ENCODE measurements at places on chromosomes 4 and X.
A peak's percentile ranks its signal among the peaks of the same experiment; 100 is the strongest.

DNA sequence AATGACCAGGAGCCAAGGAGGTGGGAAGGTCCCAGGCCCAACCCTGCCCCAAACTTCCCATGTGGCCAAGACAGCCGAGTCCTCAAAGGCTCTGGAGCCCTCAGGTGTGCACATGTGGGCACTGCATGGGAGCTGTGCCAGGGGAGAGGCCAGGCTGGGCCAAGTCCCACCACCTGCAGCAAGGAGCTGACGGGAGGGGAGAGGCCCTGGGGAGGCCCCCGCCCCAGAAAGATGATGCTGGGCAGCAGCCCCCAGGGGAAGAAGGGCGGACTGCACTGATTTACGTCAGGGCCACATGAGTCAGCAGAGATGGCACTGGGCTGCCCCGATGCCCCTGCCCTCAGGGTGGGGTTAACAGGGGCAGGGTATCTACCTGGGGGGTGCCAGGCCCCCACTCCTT is 1.4 kb downstream of the L1CAM start:
- no peak for DNase-seq

DNA sequence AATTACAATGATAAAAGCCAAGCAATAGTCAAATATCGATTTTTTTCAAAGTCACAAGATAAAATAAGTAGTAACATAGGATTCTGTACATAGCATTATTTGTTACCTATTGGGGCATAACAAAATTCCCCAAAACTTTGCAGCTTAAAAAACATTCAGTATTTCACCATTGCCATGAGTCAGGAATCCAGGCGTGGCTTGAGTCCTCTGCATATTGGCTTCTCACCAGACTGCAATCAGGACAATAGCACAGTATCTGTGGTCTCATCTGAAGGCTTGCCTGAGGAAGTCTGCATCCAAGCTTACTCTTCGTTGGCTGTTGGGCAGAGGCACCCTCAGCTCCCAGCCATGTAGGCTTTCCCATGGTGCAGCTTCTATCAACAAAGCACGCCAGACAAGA is 6.2 kb upstream of the CTBP1 start:
- no peak for DNase-seq

- DNase-seq: no peak
Observed at GRCh38 chr4:128249787-128250668, 37.6 kb downstream of the PGRMC2 start.

DNA sequence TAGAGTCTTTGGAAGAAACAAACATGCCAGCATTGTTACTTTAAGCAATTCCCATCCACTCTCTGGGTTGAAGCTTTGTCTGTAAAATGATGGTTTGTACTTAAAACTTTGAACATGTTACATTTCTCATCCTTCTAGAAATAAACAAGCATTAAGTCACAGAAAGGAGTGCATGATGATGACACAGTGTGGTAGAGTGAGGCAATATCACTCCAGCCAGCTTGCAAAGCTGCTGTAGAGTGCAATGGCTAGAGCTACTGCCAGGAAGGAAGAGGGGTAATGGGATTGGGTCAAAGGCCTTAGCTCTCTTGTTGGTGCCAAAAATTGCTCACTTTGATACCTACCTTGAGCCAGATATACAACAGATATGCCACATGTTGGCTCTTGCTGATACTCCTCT is 12.3 kb upstream of the ENOX2 start:
- DNase-seq: peak; percentile 56

GRCh38 chrX:113529426-113530013 is 688.9 kb upstream of the AMOT start:
- DNase-seq: no peak

DNA sequence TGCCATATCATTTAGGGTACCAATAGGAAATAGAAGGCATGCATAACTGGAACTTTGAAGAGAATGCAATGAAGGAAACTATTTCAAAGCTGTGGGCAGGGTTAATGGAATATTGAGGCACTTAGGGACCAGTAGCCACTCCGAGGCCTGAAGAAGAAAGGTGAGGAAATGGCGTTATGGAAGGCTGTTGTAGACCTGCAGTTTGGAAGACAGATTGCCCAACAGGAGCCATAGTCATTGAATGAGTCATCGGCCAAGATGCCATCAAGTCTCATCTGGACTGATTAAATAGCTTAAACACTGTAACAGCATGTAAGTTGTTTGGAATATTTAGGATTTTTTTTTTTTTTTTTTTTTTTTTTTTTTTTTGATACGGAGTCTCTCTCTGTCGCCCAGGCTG is 11.6 kb downstream of the CXCL13 start:
- DNase-seq: peak; percentile 39

- no peak for DNase-seq
Observed at GRCh38 chr4:21490682-21491081, 457.9 kb downstream of the KCNIP4 start.

DNA sequence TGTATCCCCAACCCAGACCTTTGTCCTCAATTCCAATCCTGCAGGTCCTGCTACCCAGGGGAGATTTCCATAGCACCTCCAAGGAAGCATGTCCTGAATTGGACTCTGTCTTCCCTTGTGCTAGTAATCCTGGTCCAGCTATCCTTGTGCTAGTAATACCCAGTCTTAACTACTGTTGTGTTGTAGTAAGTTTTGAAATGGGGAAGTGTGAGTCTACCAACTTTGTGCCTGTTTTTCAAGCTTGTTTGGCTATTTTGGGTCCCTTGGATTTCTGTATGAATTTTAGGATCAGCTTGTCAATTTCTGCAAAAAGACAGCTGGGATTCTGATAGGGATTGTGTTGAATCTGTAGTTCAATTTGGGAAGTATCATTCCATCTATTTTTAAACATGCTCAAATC is 51.4 kb downstream of the CD99L2 start:
- DNase-seq: no peak

DNA sequence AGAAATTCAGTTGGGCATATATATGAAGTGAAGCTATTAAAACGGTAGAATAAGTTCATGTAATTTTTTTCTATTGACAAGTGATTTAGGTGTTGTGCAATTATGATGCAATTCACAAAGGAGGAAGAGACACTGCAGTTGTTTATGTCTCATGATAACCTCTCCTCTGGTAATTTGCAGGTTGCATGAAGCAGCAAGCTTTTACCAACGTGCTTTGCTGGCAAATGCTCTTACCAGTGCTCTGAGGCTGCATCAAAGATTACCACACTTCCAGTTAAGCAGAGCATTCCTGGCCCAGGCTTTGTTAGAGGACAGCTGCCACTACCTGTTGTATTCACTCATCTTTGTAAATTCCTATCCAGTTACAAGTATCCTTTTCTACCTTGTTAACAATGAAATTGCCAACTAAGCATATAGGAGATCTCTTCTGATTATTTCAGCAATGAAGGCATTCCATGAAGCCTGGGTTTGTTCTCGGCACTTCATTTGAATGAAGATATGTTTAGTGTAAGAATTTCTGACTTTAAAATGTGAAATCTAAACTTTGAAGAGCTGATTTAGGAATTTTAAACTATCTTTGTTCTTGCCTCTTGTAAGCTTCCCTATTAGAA is 3.9 kb downstream of the TMEM33 start:
- DNase-seq: no peak

GRCh38 chrX:107747596-107748161 is 27.9 kb downstream of the TSC22D3 start:
- DNase-seq: peak; percentile 52

DNA sequence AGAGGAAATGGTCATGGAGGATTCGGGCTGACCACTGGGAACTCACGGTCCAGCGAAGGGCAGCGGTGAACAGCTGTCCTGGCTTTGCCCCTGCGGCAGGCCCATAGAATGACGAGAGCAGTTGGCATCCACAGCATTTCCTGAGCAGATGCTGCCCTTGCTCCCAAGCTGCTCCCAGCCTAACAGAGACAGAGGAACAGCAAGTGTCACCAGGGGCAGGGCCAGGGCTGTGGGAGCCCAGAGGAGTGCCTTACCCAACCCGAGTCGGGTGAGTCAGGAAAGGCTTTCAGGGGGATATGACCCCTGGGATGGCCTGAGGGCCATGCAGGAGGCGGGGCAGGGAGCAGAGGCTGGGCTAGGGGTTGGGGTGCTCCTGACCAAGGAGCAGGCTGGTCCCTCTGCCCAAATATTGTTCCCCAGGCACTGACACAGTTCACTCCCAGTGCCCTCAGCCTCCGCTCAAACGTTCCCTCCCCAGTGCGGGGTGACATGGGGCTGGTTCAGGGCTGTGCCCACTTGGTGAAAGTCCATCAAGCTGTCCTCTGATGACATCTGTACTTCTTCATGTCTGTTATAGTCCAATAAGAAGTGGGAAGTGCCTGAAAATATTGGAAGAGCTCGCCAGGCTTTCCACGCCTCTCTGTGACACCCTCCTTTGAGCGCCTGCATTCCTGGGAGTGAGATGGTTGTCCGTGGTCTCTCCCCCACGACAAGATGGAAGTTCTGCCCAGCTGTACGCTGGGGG is 64.7 kb upstream of the GPR78 start:
- DNase-seq: peak; percentile 27

DNA sequence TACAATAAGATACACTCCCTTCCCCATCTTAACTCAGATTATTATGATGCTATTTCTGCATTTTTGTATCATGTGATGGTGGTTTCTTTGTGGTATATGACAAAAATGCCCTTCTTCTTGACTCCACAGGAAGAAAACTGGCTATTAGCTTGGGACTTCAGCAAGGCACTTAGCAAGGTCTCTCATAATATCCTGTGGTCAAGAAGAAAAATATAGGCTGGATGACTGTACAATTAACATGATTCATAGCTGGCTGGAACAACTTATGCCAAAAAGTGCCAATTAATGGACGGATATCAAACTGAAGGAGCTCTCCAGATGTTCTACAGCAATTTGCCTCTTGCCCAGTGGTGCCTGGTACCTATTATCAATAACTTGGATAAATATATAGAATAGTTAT is 2.3 kb upstream of the MID1IP1 start:
- DNase-seq: peak; percentile 46

- peak; percentile 24 for DNase-seq
Observed at GRCh38 chrX:151973851-151974335, 583 bp downstream of the GABRE start.

DNA sequence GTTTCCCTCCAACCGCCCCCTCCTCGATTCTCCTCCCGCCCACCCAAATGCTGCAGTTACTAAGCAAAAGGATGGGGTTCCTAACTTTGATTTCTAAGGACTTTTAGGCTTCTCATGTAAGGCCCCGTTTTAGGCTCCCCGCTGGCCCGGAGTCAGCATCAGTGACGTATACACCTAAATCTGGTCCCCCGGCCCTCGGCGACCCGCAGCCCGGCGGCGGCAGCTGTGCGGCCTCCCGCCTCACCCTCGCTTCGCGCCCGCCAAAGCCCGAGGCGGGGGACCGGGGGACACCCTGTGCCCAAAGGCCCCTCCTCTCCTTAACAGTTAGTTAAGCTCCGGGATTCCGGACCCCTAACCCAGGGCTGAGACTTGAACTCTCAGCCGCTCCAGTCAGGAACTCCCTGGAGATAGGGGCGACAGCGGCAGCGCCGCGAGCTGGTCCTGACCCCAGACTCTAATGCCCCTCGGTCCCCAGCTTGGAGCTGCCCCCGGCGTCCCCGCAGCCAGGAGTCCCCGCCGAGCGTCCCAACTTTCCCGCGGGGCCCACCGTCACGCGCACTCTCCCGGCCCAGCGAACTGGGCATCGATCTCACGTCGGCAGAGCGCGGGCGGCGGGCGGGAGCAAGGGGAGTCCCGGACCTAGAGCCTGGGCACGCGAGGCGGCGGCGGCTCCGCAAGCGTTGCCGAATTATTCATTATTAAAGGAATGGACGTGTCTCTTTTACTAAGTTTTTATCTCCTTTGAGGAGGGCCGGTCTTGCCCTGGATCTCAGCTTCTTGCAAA is 1.5 kb upstream of the NR3C2 start:
- DNase-seq: peak; percentile 3

DNA sequence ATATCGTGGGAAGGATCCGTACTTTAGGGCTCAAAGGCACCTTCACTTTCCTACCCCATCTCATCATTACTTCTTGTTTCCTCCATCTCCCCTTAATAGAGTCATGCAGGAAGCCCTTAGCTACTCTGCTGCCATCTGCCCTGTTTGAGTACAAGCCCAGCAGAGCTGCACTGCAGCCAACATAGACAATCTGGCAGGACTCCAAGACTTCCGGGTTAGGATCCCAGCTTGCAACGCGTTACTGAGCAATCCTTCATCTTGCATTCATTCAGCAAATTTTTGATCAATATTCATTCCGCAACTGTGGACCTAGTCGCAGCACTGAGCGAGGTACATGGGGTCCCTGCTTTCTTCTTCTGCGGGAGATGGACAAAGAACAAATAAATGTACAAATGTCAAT is 344.9 kb downstream of the BCOR start:
- peak; percentile 43 for DNase-seq

DNA sequence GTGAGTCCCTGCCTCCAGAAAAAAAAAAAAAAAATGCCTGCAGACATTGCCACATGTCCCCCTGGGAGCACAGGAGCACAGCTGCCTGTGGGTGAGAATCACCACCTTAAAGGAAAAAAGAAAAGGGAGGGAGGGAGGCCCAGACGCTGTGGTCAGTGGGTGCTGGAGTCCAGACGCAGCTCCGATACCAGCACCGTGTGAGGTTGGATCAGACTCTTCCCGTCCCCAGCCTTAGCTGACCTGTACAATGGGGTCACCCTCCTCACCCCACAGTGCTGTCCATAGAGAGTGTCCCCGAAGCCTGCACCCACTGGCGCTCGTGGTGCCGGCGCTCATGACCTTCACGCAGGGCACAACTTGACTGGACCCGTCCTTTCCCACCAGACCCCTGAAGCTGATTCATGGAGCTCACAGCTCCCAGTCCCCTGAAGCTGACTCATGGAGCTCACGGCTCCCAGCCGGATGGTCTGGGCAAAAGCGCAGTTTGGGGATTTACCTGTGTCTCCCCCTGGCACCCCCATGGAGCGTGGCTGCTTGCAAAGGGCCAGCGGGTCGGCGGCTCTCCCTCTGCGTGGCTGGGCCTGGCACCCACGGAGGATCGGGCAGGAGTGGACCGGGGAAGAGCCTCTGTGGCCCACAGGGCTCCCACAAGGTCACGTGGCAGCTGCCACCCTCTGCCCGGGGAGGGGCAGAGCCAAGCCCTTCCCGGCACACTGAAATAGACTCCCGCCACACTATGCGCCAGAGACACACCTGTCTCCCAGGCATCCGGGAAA is 31.4 kb downstream of the ABLIM2 start:
- DNase-seq: no peak
